ENCODE measurements at places on chromosomes 5 and 9.

DNA sequence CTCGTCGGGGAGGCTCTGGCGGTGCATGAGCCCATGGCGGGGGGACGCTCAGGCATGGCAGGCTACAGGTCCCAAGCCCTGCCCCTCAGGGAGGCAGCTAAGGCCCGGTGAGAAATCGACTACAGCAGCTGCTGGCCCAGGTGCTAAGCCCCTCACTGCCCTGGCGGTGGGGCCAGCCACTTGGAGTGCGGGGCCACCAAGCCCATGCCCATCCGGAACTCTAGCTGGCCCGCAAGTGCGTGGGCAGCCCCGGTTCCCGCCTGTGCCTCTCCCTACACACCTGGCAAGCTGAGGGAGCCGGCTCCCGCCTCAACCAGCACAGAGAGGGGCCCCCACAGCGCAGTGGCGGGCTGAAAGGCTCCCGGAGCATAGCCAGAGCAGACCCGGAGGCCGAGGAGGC is 1896.9 kb upstream of the CDH6 start:
- DNase-seq = no peak

GRCh38 chr5:159827861-159828260 is 88.4 kb upstream of the ADRA1B start:
- no peak for DNase-seq

GRCh38 chr9:111913159-111913558 is 16.5 kb downstream of the UGCG start:
- no peak for DNase-seq

DNA sequence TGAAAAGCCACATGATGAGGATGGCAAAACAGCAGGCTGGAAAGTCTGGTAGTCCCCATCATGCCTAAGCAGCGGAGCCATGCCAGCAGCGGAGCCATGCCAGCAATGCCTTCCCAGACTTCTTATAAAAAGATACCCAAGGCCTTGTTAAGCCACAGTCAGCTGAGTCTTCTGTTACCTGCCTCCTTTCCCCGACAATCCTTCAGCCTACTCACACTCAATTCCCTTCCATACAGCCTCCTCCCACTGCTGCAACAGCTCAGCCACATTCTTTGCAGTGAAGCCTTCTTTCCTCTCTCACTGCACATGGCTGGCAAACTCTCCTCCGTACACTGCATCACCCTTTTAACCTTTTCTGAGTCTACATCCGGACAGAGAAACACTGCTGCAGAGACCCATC is 114.9 kb downstream of the AUH start:
- DNase-seq = no peak

GRCh38 chr5:35030426-35031100 is 17.2 kb downstream of the AGXT2 start:
- DNase-seq = no peak

DNA sequence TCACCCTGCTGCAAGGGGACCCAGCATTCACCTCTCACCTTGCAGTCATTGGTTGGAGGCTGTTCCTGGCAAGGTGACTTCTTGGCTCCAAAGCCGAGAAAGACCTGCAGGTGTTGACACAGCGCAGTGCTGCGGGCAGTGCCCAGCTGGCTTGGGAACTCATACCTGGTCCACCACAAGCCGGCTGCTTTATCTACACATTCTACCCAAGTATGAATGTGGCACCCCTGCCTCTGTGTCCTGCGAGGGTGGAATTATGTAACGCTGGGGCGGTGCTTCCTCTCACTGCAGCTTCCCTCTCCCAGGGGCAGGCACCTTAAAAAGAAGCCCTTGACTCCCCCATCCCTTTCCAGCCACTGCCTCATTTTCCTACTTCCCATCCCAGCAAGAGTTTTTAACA is 2.5 kb upstream of the ZMYND19 start:
- DNase-seq = no peak

DNA sequence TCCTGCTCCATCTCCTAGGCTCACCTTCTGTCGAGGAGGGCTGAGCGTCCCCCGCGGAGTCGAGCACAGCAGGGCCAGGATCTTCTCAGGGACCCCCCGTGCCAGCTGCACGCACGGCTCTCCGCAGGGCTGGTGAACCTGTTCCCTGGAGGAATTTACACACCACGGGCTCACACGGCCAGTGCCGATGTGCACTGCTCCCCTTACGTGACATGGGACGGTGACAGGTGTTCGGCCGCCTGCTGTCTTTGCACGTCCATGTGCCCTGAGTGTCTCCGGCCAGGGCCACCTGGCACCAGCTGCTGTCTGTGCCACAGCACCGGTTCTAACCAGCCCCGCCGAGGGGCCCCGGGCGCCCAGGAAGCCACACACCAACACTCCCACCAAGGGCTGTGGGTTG is 8.7 kb upstream of the AGPAT2 start:
- no peak for DNase-seq
